ENCODE measurements at places on chromosomes 12 and 14.
A peak's percentile ranks its signal among the peaks of the same experiment; 100 is the strongest.

GRCh38 chr12:93683410-93683809, 6.2 kb downstream of the CRADD start:
- no peak for DNase-seq

GRCh38 chr14:100392356-100392755, 69.2 kb downstream of the SLC25A47 start:
- no peak for DNase-seq

DNA sequence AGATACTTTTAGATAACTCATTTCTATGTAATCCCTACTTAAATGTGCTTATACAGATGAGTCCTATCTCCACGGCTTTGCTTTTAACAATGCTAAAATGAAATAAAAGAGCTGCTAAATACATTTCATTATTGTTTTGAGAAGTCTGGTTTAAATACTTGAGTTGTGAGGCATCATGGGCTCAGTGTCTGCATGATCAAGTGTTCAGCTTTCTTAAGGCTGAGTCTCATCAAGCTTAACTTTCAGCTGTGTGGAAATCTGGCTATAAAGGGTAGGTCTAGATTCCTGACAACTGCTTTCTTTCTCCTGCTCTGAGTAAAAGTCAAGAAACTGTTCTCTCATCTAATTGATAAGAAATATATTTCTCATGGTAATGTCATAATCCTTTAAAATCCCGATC, 235.4 kb downstream of the FSCB start:
- no peak for DNase-seq

- DNase-seq = peak; percentile 24
Measured at GRCh38 chr14:76962303-76962660, 66.2 kb downstream of the IRF2BPL start.

All from activated naive CD8-positive, alpha-beta T cell treated with anti-CD3 and anti-CD28 coated beads for 36 hours (primary cell).